ENCODE measurements at places on chromosomes 3 and 15.

DNA sequence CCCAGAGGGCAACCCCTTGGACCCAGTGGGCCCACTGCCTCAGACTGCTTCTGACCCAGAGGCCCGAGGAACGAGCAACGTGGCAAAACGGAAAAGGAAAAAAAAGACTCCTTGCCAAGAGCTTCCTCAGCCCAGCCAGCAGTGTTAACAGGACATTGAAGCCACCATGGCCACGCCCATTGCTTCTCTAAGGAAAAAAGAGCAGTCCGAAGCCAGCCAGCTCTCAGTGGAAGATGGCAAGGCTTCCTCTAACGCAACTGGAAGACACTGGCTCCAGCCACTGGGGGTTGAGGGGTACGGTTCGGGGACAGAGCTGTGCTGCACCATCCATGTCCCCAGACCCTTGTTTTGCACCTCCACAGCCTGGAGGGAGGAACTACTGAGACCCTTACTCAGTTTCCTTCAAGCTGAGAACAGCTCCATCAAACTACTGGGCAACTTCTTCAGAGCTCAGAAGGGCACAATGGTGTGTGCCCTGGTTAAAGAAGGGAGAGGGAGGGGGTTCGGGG, 10.7 kb downstream of the BMF start:
- DNase-seq: no peak

DNA sequence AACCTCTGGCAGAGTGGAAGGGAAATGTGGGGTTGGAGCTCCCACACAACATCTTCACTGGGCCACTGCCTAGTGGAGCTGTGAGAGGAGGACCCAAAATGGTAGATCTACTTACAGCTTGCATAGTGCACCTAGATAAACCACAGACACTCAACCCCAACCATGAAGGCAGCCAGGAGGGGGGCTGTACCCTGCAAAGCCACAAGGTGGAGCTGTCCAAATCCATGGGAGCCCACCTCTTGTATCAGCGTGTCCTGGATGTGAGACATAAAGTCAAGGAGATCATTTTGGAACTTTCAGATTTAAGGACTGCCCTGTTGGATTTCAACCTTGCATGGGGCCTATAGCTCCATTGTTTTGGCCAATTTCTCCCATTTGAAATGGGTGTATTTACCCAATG, 20.9 kb downstream of the TP63 start:
- no peak for DNase-seq

- no peak for DNase-seq
Observed at GRCh38 chr3:146881356-146881755, 276.2 kb upstream of the PLSCR5 start.

DNA sequence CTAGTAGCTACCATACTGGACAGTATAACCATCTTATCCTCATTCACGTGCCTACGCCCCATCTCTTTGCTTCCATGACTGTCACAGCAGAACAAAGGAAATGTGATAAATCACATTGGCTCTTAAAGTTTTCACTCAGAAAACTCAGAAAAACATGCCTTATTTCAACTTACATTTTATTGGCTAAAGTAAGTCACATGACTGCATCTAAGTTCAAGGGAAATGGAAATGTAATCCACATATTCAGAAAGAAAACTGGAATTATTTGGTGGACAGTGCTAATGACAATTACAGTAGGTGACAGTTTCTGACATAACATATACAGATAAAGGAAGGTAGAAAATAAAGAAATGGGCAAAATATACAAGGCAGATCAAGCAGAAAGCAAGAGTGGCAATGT, 37.4 kb upstream of the VILL start:
- no peak for DNase-seq

GRCh38 chr15:29452881-29453731, 183.5 kb upstream of the NSMCE3 start:
- DNase-seq: no peak

DNA sequence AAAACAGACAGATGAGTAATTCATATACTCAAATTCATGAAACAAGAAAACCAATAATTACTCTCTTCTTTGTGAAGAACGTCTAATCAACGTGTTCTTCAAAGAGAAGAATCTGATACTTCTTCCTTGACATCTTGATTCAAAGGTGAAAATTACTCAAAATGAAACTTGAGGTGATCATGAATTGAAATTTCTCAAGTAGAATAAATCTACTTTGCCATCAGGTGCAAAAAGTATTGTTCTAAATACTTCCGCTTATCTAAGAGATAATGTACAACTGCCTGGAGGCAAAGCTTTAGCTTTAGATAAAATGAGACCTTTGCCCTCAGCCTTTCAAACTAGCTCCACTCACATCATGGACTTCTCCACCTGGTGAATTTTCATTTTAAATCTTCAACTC, 13.9 kb upstream of the XXYLT1 start:
- DNase-seq: no peak

Data from stimulated activated CD8-positive, alpha-beta memory T cell treated with anti-CD3 and anti-CD28 coated beads, Interleukin-7, amount 100 ng/mL, for 1 hour (primary cell).